ENCODE measurements at places on chromosomes 1 and 21. TPM values are rescaled to one million over a fixed set of nuclear protein-coding genes. Genes with fewer than 3 reads are reported as not detected.

The EVA1C gene
- total RNA-seq, result 36.8 TPM

The CHAF1B gene
- 12.3 TPM for total RNA-seq

The KRTAP13-2 gene
- total RNA-seq, result not detected

The GJA4 gene
- total RNA-seq, result not detected

The TTLL7 gene
- total RNA-seq, result 3.5 TPM

The PLXNA2 gene
- total RNA-seq, result 0.94 TPM

The TSSK3 gene
- total RNA-seq, result not detected

The ADAMTS5 gene
- total RNA-seq, result not detected

The SYT14 gene
- 0.05 TPM for total RNA-seq

The OPRD1 gene
- 0.06 TPM for total RNA-seq

The NBPF14 gene
- total RNA-seq, result 14.3 TPM

The KRTAP21-2 gene
- not detected for total RNA-seq

The PAQR6 gene
- total RNA-seq, result 3.8 TPM

The LRRC39 gene
- total RNA-seq, result 0.15 TPM

The RGS8 gene
- not detected for total RNA-seq

The GJC2 gene
- 0.31 TPM for total RNA-seq

The HSD3B2 gene
- total RNA-seq, result not detected

The LIX1L gene
- total RNA-seq, result 8.6 TPM
